Stimulated activated CD8-positive, alpha-beta memory T cell treated with anti-CD3 and anti-CD28 coated beads, Interleukin-15, amount 100 ng/mL, for 1 hour (primary cell): ENCODE measurements at places on chromosomes 16 and 17.

GRCh38 chr17:82399041-82399441 is 19.1 kb upstream of the HEXD start:
- DNase-seq: no peak

- DNase-seq: no peak
Observed at GRCh38 chr16:10037751-10038150, 144.5 kb downstream of the GRIN2A start.

GRCh38 chr16:11963706-11964105 is 1.3 kb upstream of the TNFRSF17 start:
- DNase-seq: no peak

GRCh38 chr17:74963656-74964055 is 8.9 kb downstream of the HID1 start:
- DNase-seq: no peak

GRCh38 chr16:683396-684070 is 601 bp downstream of the JMJD8 start:
- DNase-seq: no peak

GRCh38 chr16:51591480-51591879 is 440.4 kb upstream of the SALL1 start:
- no peak for DNase-seq

GRCh38 chr16:9612267-9612666 is 520.8 kb downstream of the HAPSTR1 start:
- no peak for DNase-seq

DNA sequence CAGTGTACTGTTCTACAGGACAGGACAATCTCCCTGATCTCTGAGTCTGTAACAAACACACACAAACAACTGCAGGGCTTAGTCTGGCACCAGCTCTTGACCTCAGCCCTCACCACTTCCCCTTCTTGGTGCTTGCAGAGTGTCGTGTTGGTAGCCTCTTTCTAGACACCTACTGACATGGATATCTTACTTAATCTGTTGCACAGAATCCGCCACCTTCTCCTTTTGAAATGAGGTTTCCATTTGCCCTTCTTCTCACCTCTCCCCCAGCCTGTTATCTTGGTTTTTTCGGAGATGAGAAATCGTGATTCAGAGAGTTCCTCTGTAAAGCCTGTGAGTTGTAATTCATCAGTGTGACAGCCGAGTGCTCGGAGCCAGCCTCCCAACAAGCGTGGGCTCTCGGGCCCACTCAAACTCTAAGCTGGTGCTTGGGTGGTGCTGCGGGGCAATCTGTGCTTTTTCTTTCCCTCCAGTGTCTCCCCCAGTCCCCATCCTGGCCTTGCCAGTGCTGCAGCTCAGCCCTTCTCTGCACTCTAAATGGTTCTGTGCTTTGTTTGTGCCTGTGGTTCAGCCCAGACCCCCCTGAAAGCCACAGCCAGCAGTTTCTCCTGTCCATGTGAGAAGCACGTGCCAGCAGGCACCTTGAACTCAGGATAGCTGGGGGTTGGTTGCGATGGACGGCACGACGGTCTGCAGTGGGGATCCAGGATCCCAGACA is 28.1 kb downstream of the KIAA0513 start:
- peak; percentile 44 for DNase-seq

- no peak for DNase-seq
Observed at GRCh38 chr17:29958947-29959657, 17.7 kb downstream of the EFCAB5 start.

DNA sequence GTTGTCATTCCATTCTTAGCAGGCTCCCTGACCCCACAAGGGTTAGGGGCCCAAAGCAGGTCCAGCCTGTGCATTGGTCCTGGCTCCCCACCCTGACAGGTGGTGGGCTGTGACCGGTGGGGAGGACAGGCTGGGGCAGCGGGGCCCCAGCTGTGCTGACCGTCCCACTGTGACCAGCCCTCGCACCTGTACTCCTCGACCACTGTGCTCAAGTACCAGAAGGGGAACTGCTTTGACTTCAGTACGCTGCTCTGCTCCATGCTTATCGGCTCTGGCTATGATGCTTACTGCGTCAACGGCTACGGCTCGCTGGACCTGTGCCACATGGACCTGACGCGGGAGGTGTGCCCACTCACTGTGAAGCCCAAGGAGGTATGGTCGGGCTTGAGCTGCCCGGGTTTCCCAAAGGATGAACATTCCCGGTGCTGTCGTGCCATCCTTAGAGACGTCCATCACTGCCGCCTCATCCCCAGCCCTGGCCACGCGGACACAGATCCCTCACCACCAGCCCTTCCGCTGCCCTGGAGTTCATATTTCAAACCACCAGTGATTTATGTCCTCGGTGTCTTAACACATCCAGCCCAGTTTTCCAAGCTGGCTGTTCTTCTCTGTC is 7.3 kb downstream of the DRC7 start:
- DNase-seq: no peak

GRCh38 chr16:55907661-55908060 is 32.5 kb upstream of the CES5A start:
- DNase-seq: no peak

GRCh38 chr16:30369091-30369937 is 980 bp downstream of the TBC1D10B start:
- no peak for DNase-seq

DNA sequence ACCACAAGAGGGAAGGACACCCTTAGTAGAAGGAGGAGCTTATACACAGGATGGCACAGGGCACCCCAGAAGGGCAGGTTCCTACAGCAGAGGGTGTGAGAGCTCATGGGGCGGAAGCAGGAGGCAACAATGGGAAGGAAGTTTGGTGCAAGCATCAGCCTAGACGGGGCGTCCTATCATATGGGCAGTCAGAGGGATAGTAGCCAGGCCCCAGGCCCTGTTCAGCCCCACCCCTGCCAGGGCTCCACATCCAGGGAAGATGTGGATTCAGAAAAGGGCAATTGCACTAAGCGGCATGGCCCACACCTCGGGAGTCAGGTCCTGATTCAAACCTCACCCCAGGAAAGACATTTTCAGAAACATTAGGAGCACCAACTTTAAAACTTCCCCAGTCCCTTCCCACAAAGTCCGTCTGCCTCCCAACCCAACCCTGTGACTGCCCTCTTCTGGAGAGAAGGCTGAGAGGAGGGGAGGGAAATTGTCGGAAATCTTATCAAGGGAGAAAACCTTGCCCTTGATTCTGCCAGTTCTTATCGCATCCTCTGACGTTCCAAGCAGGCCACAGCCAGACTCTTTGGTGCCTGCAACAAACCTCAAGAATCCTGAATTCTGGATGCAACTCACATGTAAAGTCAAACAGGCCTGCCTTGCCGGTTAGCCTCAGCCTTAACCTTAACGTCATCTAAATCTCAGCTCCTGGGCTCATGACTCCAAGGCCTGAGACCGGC is 198.8 kb upstream of the CDH5 start:
- no peak for DNase-seq

DNA sequence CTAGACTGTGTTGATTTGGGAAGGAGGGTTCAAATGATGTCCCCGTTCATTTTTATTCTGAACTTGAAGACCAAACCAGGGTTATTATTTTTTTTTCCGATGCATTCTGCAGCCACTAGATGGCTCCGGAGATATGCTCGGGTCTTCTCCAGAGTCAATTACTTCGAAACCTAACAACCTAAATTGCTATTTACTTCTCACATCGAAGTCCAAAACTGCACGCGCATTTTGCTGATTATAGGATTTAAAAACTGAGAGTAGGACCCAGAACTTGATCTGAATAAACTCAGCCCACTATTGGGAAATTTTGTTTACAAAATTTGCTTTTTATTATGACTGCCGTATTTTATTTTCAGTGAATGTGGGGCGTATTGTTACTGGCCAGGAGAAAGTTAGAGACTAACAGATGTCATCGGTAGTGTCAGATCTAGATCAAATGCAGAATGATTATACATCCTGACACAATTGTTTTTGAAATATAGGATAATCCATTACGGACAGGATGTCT is 263.8 kb downstream of the HS3ST3A1 start:
- DNase-seq: no peak

DNA sequence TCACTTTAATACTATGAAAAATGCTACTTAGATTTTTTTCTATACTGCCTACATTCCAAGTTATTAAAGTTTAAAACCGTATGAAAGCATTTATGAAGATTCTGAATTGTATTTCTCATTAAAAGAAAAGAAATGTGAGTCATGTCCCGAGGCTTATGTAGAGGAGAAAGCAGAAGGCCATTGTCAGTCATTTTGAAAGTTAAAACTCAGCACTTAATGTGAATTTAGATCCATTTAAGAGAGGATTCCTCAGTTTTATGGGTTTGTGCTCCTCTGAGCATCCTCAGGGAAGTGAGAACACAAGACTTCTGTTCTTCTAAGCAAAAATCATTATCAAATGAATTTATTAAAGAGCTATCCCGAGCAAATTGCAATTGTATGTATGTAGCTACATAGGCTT is 11.8 kb downstream of the C17orf75 start:
- no peak for DNase-seq

DNA sequence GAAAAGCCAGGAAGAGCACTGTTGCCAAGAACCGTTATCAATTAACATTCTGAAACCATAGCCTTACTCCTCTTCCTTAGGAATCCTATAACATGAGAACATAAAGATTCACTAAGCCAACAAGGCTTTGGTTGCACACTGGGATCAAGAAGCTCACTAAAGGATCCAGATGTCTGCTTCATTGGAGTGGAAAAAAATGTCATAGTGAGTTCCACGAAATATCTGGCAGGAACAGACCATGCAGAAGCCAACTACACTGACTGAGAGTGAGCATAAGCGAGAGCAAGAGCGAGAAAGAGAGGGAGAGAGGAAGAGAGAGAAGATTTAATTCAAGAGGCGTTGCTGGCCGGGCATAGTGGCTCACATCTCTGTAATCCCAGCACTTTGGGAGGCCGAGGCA is 13.4 kb upstream of the MEIOC start:
- DNase-seq: no peak

DNA sequence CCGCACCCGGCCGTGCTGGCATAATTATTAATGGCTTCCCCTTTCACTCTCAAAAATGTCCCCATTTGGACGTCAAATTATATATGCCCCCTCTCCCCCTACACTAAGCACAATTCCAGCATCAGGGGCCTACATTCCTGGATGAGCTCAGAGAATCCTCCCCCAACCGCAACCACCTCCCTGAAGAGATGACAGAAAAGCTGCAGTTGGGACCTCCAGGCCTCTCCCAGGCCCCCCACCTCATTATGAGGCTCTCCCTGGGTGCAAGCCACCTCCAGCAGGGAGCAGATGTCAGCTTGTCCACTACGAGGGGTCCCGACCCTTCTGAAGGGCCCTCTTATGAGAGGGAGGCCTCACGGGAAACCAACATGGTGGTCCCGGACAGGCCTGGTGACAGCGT is 18.5 kb upstream of the NCBP3 start:
- DNase-seq: no peak

DNA sequence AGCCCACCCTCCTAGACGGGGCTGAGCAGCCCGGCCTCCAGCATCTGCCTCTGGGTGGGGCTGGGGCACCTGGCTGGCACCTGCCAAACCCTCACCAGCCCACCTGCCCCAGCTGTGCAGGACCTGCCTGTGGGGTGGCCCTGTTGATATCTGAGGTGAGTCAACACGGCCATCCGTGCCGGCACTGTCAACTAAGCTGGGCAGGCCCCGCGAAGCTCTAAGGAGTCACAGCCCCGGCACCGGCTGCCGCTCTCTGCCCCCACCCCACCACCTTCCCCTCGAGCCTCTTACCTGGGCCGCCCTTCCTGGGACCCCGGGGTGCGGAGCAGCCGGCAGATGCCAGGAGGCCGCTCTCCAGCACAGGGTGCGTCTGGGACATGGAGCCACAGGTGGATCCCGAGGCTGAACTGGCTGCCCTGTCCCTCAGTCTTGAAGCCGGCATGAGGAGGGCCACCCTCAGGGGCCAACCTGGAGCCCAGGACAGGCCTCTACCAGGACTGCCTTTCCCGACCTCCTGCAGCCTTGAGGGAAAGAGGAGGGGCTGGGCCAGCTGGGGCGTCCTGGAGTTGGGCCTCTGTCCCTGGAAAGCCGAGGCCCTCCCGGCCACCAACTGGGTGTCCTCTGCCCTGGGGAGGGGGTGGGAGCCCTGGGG is 515 bp downstream of the CBFA2T3 start:
- no peak for DNase-seq

DNA sequence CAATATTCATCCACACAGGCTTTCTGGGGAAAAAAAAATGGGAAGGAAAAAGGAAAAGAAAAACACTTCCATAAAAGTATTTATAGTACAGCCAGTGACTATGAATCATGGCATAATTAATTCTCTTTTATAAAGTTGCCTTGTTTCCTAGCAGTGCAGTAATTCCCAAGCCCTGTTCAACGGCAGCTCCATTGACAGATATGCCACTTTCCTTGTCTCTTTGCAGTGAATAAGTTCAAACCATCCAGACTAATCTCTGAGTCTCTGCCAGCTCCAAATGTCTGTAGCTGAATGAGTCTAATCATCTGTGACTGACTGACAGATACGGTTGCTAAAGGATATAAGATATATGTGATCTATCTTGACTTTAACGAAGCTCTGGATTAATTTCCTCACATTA is 52.9 kb upstream of the KCNJ16 start:
- DNase-seq: no peak

GRCh38 chr16:80993307-80993706 is 13.4 kb downstream of the CMC2 start:
- DNase-seq: no peak

DNA sequence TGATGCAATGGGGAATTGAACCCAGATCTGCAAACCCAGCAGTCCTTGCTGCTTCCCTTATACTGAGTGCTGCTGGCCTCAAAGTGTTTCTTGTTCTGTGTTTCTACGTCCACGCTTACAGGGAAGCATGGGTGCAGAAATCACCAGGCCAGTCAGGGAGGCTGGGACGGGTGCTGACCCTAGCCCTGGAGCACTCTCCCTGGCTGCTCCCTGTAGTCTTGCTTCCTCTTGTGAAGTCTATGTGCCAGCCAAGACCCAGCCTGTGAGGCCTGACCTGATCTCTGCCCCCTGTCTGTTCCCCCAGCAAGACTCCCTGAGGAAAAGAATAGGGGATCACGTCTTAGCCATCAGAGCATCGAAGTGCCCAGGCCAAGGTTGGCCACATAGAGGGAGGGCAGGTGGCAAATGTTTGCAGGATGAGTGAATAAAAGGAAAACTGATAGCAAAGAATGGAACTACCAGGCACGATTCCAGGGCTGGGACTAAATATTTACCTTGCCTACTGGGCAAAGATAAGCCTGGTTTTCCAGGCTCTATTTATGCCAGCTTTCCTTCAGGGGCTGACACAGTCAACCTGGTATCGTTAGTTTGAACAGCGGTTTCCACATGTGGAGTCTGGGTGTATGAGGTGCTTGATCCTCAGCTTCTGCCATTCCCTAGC is 41.2 kb upstream of the RHOT1 start:
- no peak for DNase-seq

GRCh38 chr16:87143661-87144121 is 173.5 kb downstream of the C16orf95 start:
- no peak for DNase-seq

DNA sequence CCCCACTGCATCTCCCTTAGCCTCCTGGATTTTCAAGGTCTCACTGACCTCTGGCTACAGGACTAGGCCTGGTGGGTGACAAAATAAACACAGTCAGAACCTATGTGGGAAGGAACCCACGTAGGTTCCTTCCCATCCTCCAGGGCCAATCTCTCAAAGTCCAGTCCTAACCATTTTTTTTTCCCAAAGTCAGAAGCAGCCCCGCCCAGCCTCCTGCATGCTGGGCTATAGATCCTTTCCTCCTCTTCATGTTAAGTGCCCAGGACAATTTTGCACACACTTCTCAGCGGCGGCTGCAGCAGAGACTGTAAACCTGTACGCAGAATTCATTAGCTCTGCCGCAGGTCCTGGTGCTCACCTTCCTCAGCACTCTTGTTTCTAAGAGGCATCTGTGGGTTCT is 285.8 kb downstream of the NPIPA8 start:
- no peak for DNase-seq

GRCh38 chr16:845351-845745 is 44.8 kb upstream of the GNG13 start:
- no peak for DNase-seq
